ENCODE measurements at places on chromosomes 7 and 10.

DNA sequence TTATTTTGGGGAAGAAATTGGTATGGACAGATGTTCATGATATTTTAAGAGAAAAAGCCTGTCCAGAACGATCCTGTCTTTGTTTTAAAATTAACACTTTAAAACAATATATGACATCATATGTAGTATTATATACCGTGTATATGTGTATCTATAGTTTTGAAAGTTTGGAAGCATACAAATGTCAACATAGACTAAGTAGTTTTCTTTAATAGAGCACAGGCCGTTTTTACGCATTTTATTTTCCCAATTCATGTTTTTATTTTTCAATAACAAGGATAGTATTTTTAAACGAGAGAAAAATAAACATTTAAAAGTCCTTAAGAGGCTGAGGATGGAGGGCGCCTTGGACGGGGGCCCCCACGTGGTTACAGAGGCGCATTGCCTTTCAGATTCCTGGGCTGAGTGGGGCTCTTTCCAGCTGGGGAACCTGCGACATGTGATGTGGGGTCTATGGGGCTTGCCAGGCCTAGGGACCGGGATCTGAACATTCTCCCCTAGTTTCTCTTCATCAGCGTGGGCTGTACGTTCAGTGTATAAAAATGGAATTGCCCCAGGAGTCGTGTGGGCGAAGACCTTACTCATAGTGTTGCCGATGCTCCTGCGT lies 127.8 kb upstream of the ZNF746 start:
- DNase-seq: peak; percentile 50

GRCh38 chr10:75469006-75469616 lies 37.7 kb downstream of the LRMDA start:
- DNase-seq: no peak

- no peak for DNase-seq
Measured at GRCh38 chr7:157840914-157841772, 504.3 kb downstream of the DNAJB6 start.

GRCh38 chr10:46308666-46309450 lies 22.1 kb downstream of the ANTXRL start:
- DNase-seq: no peak

- no peak for DNase-seq
Measured at GRCh38 chr7:33667196-33667595, 238.1 kb upstream of the BMPER start.

GRCh38 chr7:104074529-104074928 lies 85.1 kb upstream of the RELN start:
- DNase-seq: no peak

- no peak for DNase-seq
Measured at GRCh38 chr10:132960071-132960472, 17.7 kb upstream of the CFAP46 start.

DNA sequence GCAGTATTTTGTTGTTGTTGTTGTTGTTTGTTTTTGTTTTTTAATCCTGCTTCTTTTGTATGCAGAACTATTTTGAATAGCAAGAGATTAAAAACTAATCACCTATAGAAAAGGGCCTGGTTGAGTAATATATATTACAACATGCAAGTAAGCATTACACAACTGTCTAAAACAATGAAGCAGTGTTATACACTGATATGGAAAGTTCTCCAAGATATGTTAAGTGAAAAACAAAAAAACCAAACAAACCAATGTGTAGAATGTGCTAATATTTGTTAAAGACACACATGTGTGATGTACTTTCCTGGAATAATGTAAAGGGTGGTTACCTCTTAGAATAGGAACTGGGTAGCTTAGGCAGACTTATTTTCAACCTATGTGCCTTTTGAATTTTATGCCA lies 117.4 kb downstream of the ZNF365 start:
- no peak for DNase-seq

DNA sequence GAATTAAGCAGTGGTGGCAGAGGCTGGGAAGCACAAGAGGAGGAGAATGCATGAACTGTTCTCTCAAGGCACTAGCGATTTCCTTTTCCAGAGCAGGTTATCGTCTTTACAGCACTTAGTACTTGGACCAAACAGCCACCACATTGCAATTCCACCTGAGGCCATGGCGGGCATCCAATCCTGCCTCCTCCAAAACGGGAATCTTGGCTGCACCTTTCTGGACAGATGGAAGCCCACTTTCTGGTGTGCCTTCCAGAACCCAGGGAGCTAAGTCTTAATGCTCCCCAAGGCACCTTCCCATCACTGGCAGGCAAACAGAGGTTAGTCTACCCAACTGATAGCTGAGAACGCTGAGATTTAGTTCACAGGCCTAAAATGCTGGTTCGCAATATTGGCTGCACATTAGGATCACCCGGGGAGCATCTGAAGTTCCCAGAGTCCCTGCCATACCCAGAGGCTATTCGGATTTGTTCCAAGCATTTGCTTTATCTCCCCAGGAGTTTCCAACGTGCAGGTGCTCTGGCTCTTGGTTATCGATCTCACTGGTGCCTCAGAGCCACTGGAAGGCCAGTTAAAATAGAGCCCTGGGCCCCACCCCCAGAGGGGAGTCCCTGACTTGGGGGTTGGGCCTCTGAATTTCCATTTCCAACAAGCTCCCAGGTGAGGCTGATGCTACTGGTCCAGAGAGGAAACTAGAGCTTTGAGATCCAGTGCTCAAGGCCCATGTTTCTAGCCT lies 62.2 kb downstream of the KCNMA1 start:
- DNase-seq: no peak

DNA sequence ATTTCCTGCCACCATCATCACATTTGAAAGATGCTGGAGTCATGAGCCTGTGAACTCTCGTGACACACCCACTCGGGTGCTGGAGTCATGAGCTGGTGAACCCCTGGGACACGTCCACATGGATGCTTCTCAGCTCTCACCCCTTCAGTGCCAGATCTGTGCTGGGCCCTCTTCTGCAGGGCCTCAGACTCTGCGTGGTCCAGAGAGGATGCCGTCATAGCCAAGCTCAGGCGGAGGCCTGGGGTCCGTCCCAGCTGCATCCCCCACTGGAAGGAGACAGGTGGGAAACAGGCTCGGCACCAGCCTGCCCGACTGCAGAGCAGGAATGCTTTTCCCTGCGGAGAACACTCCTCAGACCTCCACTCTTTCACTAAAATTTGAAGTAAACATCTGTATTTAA lies 156.5 kb upstream of the PPP2R2D start:
- DNase-seq: no peak

GRCh38 chr10:91681361-91682276 lies 48.7 kb upstream of the PPP1R3C start:
- no peak for DNase-seq

DNA sequence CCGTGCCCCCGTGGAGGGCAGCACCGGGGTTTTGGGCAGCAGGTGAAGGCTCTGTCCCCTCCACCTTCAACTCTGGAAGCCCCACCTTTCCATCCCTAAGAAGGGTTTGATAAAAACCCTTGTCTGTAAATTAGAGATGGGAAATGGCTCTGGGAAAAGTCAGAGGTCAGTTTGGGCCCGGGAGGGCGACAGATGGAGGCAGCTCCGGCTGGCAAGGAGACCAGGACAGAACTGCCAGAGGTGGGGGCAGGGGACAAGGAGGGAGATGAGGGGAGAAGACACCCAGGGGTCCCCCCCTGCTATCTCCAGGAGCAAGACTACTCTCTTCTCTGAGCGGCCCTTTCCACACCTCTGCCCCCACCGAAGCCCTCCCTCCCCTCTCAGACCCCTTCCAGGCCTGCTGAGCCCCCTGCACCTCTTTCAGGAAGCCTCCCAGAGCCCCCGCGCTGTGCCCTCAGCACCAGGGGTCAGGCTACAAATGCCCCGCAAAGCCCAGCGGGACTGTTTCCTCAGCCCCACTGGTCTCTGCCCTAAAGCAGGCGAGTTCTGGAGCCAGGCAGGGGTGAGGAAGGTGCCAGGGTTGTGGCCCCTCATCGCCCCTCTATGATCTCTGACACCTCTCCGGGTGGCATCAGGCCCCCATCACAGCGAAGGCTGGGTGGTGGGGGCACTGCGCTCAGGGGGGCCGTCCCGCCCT lies 980 bp upstream of the SH2B2 start:
- no peak for DNase-seq

DNA sequence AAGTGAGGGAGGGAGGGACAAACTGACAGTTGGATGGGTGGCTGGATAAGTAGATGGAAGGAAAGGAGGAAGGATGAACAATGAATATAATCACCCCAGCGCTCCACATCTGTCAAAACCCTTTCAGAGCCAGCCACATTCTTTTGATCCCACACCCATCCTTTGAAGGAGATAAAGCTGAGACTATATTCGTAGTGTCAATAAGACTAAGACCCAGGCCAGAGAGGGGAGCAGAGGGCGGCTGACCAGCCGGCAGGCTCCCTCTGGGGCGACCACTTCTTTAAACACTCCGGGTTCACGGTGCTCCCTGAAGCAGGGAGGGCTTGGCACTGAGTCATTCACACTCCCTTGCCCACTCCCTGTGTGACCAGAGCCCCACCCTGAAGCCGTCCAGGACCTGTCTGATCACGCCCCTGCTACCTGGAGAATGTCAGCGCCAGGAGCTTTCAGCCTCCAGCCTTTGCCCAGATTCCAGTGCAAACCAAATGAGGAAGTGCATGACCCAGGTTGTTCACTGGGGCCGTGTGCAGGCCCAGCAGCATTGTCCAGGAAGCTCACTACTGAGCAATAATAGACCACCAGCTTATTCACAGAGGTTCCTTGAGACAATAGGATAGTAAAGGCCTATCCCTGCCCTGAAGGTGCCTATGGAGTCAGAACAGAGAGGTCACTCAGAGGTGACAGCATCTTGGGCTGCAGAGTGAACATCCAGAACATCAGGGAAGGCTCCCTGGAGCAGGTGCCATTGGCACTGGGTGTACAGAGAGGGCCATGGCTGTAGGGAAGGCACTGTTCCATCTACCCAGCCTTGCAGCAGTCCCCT lies 34.4 kb downstream of the UNC5B start:
- DNase-seq: no peak

DNA sequence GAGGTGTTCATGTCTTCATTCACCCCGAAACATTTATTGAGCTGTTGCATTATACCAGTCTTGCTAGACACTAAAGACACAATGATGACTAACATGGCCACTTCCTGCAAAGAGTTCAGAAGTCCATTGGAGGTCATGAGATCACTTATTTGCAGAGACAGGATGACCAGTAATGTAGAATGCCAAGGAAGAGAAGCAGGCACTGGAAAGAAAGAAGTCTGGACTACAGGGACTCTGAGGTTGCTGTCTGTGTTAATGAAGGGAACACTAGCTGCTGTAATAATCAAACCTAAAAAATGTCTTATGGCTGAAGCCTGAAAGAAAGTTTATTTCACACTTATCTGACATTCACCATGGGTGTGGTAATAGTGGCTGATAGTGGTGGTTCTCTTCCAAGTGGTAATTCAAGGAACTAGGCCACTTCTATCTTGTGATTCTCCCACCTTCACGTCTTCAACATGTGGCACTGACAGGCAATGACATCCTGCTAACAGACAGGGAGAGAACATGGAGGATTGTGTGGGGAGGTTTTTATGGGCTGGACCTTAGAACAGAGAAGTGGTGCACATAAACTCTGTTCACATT lies 89.2 kb upstream of the MKLN1 start:
- DNase-seq: no peak

- DNase-seq: no peak
Measured at GRCh38 chr10:130767116-130767730, 544.3 kb downstream of the TCERG1L start.

GRCh38 chr10:51288511-51288910 lies 214.2 kb downstream of the PRKG1 start:
- no peak for DNase-seq

DNA sequence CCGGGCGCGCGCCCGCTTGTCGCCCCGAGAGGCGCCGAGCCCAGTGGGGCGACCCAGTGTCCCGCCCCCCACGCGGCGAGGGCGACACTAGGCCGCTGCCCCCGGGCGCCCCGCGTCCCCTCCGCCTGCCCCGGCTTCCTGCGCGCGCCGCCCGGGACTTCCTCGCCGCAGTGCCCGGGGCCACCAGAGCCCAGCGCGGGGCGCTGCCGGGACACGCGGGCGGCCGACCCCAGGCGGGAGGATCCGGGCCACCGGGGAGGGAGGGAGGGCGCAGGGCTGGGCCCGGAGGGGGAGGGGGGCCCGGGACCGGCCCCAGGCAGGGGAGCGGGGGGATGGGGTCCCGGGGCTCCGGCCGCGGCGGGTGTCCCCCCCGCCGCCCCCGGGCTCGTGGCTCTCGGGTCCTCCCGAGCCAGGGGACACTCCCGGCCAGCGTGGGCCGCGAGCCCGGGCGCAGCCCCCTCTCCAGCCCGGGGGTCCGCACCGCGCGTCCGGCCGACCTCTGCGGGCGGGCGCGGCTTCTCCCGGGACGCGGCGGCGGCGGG lies 435 bp upstream of the PWWP2B start:
- DNase-seq: peak; percentile 63

DNA sequence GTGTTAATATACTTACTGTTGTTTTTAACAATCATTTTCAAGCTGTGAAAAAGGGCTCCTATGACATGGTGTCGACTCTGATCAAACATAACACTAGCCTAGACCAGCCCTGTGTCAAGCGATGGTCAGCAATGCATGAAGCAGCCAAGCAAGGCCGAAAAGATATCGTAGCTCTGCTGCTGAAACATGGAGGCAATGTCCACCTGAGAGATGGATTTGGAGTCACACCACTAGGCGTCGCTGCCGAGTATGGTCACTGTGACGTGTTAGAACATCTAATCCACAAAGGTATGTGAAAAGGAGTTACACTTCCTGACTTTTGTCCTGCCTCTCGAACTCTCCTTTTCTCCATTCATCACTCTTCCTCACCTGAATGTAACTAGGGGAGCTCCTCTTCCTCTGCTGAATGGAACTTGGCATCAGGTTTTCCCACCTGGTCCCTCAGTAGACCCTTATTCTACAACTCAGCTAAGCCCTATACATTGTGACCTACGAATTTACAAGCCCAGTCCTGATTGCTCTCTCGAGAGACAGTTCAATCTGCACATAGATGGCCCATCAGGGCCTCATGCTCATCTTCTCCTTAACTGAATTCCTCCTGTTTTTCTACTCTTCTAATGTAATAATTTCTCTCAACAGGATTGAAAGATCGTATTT lies 23.0 kb downstream of the ASB15 start:
- peak; percentile 52 for DNase-seq

- DNase-seq: no peak
Measured at GRCh38 chr7:157523766-157524421, 187.1 kb downstream of the DNAJB6 start.

DNA sequence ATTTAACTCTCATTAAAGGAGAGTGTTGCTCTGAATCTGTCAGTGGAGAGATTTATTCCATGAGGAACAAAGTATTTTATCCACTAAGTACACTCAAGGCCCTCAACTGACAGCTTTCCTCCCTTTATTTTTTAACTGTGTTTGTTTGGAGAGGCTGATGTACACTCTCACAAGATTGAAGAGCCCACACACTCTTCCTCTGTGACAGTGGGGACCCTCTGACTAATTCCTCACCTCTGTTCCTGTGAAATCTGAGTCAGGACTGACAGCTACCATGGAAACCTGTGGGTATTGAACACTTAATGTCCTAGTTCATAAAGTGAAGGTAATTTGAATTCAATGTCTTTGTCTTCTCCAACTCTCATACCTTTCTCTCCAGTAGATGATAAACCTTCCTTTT lies 189.8 kb upstream of the PITRM1 start:
- no peak for DNase-seq

Measured in activated CD4-positive, alpha-beta T cell treated with anti-CD3 and anti-CD28 coated beads, Interleukin-2, amount 50 U/mL, for 1 hour (primary cell).